ENCODE measurements at places on chromosomes 11 and 22.

- DNase-seq, result no peak
These were observed 86.4 kb upstream of the SEZ6L start for GRCh38 chr22:26082866-26083265.

GRCh38 chr22:32396255-32396654 lies 15.8 kb downstream of the RTCB start:
- DNase-seq, result no peak

- no peak for DNase-seq
These were observed 2.5 kb downstream of the ROBO3 start for GRCh38 chr11:124867700-124868099.

DNA sequence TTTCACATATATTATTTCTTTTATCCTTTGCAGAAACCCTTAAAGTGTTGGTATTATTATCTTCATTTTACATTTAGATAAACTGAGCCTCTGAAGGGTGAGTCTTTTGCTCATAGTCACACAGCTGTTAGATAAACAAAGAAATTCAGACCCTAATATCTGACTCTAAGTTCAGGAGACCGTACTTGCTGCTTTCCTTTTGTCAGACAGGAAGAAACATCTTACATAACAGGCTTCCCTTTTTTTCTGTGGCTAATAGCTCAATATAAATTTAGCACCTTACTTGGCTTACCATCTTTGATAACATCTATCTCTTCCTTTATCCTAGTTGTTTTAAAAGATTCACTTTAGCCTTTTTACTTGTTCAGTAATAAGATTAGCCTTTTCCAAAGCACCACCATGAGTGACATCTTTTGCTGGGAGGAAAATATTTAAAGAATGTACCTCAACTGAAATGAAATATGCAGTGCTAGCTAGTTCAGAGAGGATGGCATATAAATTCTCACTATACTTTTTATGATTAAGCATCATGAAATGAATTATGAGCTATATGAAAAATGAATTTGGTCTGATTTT lies 128.6 kb downstream of the WNT11 start:
- DNase-seq, result no peak

- DNase-seq, result no peak
These were observed 100.0 kb upstream of the NNMT start for GRCh38 chr11:114195981-114196731.
